ENCODE measurements at places on chromosomes 3 and 15. TPM values are rescaled to one million over a fixed set of nuclear protein-coding genes. Genes with fewer than 3 reads are reported as not detected.

- H3K36me3 ChIP-seq, result no peaks in the 10 kb centered on the region
- no peak overlapping the region for H3K4me3 ChIP-seq
- H3K27me3 ChIP-seq, result no peaks in the 10 kb centered on the region
- H3K27ac ChIP-seq, result no peak overlapping the region
- no peak for DNase-seq
Observed at GRCh38 chr3:62558549-62559112, 185.3 kb upstream of the FEZF2 start.

GRCh38 chr3:145145461-145145860 lies 1015.5 kb downstream of the PLOD2 start:
- DNase-seq, result no peak
- no peaks in the 10 kb centered on the region for H3K27me3 ChIP-seq
- H3K4me1 ChIP-seq, result no peaks in the 10 kb centered on the region

- DNase-seq, result no peak
- no peaks in the 10 kb centered on the region for H3K4me1 ChIP-seq
- no peaks in the 10 kb centered on the region for H3K36me3 ChIP-seq
- H3K4me3 ChIP-seq, result no peak within 1 kb of the TSS
- no peak within 1 kb of the TSS for H3K27ac ChIP-seq
Observed at GRCh38 chr3:58666683-58667082, at the start of gene FAM3D. FAM3D (minus strand) TSS chr3:58666774; CDS start chr3:58655563, 11,211 bp downstream.

DNA sequence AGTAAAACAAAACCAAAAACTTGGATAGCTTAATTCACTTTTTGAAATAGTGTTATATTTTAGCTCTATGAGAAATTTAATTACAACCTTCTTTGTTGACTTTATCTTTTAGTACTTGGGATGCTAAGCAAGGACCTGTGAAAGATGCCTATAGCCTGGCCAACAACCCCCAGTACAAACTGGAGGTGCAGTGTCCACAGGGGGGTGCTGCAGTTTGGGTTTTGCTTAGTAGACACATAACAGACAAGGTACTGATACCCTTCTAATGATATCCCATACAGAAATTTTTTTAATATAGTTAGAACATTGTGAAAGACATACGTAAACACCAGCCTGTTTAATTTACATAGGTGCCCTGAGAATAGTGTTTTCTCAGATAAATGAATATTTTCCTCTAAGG lies 35.3 kb downstream of the CAPN7 start:
- DNase-seq, result no peak
- no peaks in the 10 kb centered on the region for H3K27me3 ChIP-seq
- H3K27ac ChIP-seq, result no peak overlapping the region
- H3K4me3 ChIP-seq, result no peak overlapping the region
- peaks cover 10% of the 10 kb centered on the region for H3K36me3 ChIP-seq

- DNase-seq, result no peak
- H3K36me3 ChIP-seq, result no peaks in the 10 kb centered on the region
- H3K27me3 ChIP-seq, result no peaks in the 10 kb centered on the region
- no peak overlapping the region for H3K27ac ChIP-seq
Observed at GRCh38 chr15:40084650-40085049, 24.0 kb downstream of the BMF start.

GRCh38 chr15:45168286-45168685 lies 19.5 kb downstream of the SHF start:
- DNase-seq, result no peak
- no peaks in the 10 kb centered on the region for H3K27me3 ChIP-seq
- H3K27ac ChIP-seq, result peak overlapping the region; percentile 97
- no peaks in the 10 kb centered on the region for H3K36me3 ChIP-seq

- no peak for DNase-seq
- H3K36me3 ChIP-seq, result no peaks in the 10 kb centered on the region
- H3K27me3 ChIP-seq, result no peaks in the 10 kb centered on the region
- H3K4me1 ChIP-seq, result peaks cover 45% of the 10 kb centered on the region
Observed at GRCh38 chr3:15325228-15325627, 7.2 kb downstream of the SH3BP5 start.

GRCh38 chr3:88318067-88318466 lies 168.3 kb downstream of the C3orf38 start:
- H3K27ac ChIP-seq, result no peak overlapping the region
- no peaks in the 10 kb centered on the region for H3K36me3 ChIP-seq
- no peak for DNase-seq
- H3K4me1 ChIP-seq, result no peaks in the 10 kb centered on the region
- no peaks in the 10 kb centered on the region for H3K27me3 ChIP-seq
- no peak overlapping the region for H3K4me3 ChIP-seq

- H3K4me3 ChIP-seq, result no peak overlapping the region
- no peak for DNase-seq
- no peaks in the 10 kb centered on the region for H3K36me3 ChIP-seq
- H3K4me1 ChIP-seq, result no peaks in the 10 kb centered on the region
Observed at GRCh38 chr3:110569073-110569472, 502.5 kb upstream of the NECTIN3 start.

GRCh38 chr3:60000311-60001105 lies 950.7 kb upstream of the CFAP20DC start:
- H3K27me3 ChIP-seq, result no peaks in the 10 kb centered on the region
- no peaks in the 10 kb centered on the region for H3K4me1 ChIP-seq
- no peaks in the 10 kb centered on the region for H3K36me3 ChIP-seq
- H3K4me3 ChIP-seq, result no peak overlapping the region

DNA sequence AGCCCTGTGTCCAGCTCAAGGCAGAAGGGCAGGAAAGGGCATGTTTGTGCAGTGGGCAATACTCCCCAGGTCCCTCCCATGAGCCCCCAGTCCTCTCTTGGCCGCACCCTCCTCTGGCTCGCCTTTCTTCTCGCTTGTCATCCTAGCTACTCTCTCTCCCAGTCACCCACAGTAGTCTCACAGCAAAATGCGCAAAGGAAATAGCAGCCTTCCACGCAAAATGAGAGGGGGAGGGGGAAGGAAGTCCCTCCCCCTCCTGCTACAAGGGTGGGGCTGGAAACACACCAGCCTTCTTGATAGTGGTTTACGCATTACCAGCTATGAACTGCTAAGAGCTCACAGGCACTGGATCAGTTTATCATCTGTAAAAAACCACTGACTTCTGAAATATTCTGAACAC lies 83.8 kb downstream of the GADL1 start:
- no peak overlapping the region for H3K27ac ChIP-seq
- H3K36me3 ChIP-seq, result no peaks in the 10 kb centered on the region
- no peak overlapping the region for H3K4me3 ChIP-seq
- H3K27me3 ChIP-seq, result no peaks in the 10 kb centered on the region

GRCh38 chr15:73631915-73632669 lies 1.1 kb downstream of the NPTN start:
- H3K4me1 ChIP-seq, result peaks cover 6% of the 10 kb centered on the region
- H3K4me3 ChIP-seq, result peak overlapping the region; percentile 99
- H3K27me3 ChIP-seq, result no peaks in the 10 kb centered on the region

- H3K4me3 ChIP-seq, result no peak overlapping the region
- H3K27ac ChIP-seq, result no peak overlapping the region
- H3K4me1 ChIP-seq, result no peaks in the 10 kb centered on the region
Observed at GRCh38 chr3:127059072-127059471, 76.2 kb downstream of the PLXNA1 start.

DNA sequence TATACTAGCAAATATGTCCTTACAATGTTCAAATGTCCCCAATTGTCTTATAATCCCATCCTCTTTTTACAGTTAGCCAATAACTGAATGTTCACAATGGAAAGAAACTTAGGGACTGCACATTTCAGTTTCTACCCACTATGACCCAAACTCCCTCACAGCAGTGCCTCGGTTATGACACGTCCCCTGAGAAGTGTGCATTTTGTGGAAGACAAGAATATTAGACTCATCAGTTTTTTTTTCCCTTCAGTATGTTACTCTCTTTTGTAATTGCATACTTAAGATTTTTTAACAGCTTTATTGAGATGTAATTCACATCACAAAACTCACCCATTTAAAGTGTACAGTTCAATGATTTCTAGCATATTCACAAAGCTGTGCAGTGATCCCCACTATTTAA lies 64.8 kb downstream of the IGF2BP2 start:
- DNase-seq, result no peak
- H3K4me3 ChIP-seq, result peak overlapping the region; percentile 2
- H3K36me3 ChIP-seq, result no peaks in the 10 kb centered on the region
- H3K27me3 ChIP-seq, result no peaks in the 10 kb centered on the region

DNA sequence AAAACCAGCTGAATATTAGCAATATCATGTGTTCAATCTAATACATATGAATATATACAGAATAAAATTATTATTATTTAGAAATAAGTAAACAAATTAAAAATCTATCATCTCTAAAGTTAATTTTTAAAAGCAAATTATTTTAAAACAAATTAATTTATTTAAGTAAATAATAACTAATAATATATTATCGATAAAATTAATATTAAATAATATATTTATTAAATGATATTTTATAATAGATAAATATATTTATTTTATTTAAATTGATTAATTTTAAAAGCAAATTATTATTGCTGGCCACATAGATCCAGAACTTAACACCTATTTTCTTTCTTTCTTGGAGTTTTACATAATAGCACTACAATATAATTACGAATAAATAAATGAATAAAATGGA lies 22.2 kb downstream of the RTP3 start:
- no peak for DNase-seq
- no peaks in the 10 kb centered on the region for H3K36me3 ChIP-seq
- no peak overlapping the region for H3K27ac ChIP-seq
- no peak overlapping the region for H3K4me3 ChIP-seq

DNA sequence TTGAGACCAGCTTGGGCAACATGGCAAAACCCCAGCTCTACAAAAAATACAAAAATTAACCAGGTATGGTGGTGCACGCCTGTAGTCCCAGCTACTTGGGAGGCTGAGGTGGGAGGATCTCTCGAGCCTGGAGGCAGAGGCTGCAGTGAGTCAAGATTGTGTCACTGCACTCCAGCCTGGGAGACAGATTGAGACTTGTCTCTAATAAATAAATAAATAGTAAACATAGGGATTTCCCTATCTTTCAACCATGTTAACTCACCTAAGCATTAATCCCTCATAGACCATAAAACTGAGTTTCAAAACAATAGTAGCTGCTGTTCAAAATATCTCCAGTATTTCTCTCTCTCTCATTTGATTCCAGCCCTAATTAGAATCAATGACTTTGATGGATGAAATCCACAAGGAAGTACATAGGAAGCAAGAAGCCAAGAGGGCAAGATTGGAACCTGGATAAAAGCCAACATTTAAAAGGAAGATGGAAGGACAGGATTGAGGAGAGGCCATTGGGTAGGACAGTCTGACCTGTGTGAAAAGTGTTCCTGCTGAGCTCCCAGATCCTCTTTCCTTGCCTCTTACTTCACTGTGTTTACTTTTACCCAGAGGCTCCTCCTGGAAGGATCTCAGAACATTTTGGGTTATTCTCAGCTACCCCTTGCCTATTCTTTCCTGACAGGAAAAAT lies 12.4 kb upstream of the TTBK2 start:
- H3K4me1 ChIP-seq, result no peaks in the 10 kb centered on the region
- no peak for DNase-seq
- no peak overlapping the region for H3K4me3 ChIP-seq

DNA sequence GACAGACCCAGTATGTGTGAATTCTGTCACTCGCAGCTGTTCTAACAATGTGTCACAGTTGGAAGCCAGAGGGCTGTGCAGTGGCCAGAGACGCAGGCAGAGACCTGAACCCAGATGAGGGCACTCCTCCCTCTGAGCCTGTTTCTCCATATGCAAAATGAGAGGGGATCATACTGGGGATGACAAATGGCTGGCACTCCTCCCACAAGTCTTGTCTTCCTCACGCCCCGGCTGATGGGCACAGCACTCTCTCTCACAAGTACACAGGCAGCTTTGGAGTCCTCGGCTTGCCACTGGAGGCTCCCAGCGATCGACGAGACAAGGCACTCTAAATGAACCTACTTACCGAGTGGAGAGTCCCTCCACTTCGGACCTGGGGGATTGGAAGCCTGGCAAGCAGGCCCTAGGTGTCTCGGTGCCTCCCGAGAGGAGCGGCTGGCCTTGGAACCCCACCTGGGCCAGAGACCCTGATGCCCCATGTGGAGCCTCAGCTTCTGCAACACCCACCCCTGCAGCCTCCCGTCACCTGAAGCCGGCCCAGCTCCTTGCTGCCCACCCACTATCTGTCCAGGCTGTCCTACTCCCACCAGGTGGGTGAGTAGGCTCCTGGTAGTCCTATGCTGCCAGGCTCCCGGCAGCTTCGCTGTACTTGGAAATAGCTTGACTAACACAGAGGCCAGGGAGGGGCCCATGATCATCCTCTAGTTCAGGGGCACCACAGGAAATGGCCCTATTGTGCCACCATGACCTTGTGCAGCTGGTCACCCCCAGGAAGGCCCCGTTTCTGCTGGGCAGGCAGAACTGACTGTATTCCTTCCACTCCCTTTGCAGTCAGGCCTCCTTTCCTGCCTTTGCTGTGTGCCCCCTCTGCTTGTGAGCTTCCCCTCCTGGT lies 65.0 kb upstream of the IQSEC1 start:
- H3K36me3 ChIP-seq, result no peaks in the 10 kb centered on the region
- DNase-seq, result no peak
- H3K4me1 ChIP-seq, result no peaks in the 10 kb centered on the region
- H3K27ac ChIP-seq, result no peak overlapping the region
- no peak overlapping the region for H3K4me3 ChIP-seq

- no peak overlapping the region for H3K4me3 ChIP-seq
- H3K36me3 ChIP-seq, result no peaks in the 10 kb centered on the region
- no peaks in the 10 kb centered on the region for H3K4me1 ChIP-seq
- H3K27ac ChIP-seq, result no peak overlapping the region
- no peaks in the 10 kb centered on the region for H3K27me3 ChIP-seq
- DNase-seq, result no peak
Observed at GRCh38 chr3:179309225-179310078, 13.4 kb upstream of the ZNF639 start.

GRCh38 chr3:197256104-197256503 lies 42.3 kb downstream of the DLG1 start:
- no peak overlapping the region for H3K4me3 ChIP-seq
- H3K27me3 ChIP-seq, result no peaks in the 10 kb centered on the region

DNA sequence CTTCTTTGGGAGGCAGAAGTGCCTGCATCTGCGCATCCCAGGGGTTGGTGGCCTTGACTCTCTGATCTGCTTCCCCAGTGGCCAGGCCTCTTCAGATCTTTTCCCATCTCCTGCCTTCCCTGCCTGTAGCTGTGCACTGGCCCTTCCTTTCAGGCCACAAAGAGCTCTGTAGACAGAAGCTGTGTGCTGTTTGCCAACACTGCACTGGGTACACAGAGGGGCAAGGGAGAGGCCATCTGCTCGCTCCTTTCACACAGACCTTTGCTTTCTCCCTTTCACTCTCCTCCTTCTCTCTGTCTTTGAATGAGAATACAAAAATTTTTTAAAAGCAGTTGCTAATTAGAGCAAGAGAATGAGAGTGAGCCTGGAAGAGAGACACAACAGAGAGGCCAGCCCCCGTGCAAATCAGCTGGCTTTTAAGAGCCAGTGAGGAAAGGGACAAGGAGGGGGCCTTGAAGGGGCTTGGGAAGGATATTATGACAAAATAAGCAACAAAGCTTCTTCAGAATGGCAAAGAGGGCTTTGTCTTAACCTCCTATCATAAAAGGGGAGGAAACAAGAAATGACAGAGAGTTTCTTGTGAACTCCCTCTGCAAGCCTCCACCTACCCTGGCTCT lies 170.9 kb downstream of the EPHB1 start:
- no peak overlapping the region for H3K27ac ChIP-seq
- no peak for DNase-seq
- H3K36me3 ChIP-seq, result no peaks in the 10 kb centered on the region
- no peaks in the 10 kb centered on the region for H3K4me1 ChIP-seq

The FES gene
- 41.4 TPM for total RNA-seq

The DNAJA4 gene
- 22.6 TPM for total RNA-seq

The GNAT1 gene
- not detected for total RNA-seq

The GPR149 gene
- not detected for total RNA-seq

The ITIH3 gene
- total RNA-seq, result 0.88 TPM

The RAD51 gene
- not detected for total RNA-seq

The UNC13C gene
- total RNA-seq, result 2.9 TPM

Measured in breast epithelium (tissue), 4 donors.